RWPE1 (cell line): ENCODE measurements at places on chromosomes 4 and X.
A peak's percentile ranks its signal among the peaks of the same experiment; 100 is the strongest.

DNA sequence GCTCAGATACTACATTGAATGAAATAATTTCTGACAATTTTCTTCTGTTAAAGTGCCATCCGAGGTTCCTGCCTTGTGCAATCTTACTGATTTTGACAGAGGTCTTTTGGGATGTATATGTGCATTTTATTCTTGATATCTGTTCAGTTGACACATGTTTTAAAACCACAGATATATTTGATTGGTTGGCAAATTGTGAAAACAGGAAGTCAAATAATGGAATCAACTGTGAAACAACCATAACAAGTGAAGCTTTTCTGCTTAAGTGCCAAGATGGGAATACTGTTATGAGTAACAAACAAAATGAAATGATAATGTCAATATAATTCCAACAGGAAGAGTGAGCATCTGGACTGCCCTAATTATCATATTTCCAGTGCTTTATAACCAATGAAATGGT, 84.9 kb upstream of the TET2 start:
- DNase-seq: no peak

DNA sequence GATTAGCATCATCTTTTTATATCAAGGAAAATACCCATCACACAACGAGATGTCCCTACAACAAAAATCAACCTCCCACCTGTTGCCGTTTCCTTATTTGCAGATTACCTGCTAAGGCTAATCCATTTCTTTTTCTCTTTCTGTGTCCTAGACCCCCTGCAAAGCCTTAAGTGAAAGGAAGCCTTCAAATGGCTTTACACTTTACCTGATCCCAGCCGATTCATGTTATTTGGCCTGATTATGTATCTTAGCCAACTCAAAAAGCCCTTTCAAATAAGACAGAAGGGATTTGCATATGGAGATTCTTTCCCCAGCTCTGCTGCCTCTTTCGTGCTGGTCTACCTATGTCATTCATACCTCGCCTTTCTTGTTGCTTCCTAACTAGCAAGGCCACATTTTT, 14.4 kb downstream of the ABCG2 start:
- no peak for DNase-seq

- peak; percentile 58 for DNase-seq
Measured at GRCh38 chr4:142091085-142091513, 454.7 kb downstream of the IL15 start.

DNA sequence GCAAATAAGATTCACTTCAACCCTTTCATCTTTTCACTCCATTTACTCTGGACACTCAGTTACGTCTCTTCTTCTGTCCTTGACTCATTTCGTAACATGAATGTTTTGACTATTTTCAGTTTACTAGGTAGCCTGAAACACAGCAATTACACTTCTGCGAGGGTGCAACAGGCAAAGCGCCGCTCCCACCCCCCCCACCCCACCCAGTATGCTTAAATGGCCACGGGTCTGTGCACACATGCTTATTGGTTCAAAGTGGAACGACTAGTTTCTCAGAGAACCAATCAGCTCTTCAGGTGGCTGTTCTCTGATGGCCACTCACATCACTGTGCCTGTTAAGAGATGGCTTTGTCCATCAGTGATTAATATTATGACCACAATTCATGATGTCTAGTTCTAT, 3.5 kb downstream of the BEND4 start:
- no peak for DNase-seq

- DNase-seq: no peak
Measured at GRCh38 chr4:109390115-109390768, 43.4 kb upstream of the SEC24B start.

- DNase-seq: no peak
Measured at GRCh38 chrX:32408389-32408788, 803.0 kb downstream of the DMD start.

- DNase-seq: no peak
Measured at GRCh38 chr4:73668782-73669201, 48.6 kb upstream of the RASSF6 start.

DNA sequence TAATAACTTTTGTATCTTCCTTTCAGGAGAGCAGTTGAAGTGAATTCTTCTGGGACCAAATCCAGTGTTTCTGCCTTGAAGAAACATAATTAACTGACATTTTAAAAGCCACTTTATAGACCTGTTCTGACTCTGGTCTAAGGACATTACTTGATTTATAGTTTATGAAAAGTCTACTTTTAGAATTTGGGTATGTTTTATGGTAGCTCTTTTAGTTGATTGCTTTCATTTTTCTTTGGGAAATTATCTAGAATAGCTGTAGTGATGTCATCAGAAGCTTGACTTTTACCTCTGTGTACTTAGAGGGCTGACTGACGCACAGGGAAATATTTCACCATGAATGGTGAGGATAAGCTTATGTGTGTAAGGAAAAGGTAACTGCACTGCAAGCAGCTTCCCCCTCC, 131.8 kb upstream of the LIMCH1 start:
- DNase-seq: no peak

- DNase-seq: no peak
Measured at GRCh38 chr4:83174844-83175414, 60.4 kb upstream of the PLAC8 start.

DNA sequence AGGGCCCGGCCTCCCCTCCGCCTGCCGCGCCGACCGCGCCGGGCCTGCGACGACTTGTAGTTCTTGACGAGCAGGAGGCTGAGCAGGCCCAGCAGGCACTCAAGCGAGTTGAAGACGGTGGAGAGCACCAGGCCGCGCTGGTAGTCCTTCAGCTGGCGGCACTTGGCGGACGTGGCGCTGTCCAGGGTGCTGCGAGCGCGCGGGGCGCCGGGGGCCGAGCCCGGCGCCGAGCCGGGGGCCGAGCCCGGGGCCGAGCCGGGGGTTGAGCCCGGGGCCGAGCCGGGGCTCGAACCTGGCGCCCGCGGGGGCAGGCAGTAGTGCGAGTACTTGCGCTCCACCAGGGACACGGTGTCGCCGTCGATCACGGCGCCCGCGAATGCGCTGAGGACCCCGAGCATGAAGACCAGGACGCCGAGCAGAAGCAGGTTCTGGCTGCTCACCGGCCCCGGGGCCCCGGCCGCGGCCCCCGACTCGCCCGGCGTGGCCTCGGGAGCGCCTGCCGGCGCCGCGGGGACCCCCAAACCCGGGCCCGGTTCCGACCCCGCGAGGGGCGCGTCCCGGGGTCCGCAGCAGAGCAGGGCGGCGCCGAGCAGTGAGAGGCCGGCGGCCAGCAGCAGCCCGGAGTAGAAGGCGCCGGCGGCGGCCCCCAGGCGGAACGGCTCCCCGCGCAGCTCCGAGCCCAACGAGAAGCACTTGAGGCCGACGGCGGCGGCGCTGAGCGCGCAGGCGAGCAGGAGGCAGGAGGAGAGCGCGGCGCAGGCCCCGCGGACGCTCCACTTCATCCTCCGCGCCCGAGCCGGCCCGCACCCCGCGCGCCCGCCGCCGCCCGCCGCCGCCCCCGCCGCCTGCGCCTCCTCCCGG, 584 bp downstream of the TMEM271 start:
- DNase-seq: peak; percentile 44

DNA sequence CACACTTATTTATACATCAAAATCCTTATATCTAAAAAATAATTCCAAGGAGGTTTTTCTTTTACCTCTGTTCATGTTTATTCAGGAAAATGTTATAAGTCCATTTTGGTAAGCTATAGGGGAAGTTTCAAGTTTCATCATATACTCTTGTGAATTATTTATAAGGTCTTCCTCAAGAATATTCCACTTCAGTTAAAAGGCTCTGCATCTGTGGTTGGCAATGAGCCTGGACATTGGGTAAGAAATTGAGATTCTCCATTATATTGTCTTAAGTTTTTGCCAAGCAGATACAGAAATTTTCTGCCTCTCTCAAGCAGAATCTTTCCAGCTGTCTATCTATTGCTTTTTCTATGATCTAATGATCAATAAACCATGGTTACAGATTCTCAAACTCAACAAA, 641.9 kb downstream of the NLGN4X start:
- DNase-seq: no peak

GRCh38 chr4:726838-727237, 21.2 kb downstream of the PCGF3 start:
- DNase-seq: no peak

DNA sequence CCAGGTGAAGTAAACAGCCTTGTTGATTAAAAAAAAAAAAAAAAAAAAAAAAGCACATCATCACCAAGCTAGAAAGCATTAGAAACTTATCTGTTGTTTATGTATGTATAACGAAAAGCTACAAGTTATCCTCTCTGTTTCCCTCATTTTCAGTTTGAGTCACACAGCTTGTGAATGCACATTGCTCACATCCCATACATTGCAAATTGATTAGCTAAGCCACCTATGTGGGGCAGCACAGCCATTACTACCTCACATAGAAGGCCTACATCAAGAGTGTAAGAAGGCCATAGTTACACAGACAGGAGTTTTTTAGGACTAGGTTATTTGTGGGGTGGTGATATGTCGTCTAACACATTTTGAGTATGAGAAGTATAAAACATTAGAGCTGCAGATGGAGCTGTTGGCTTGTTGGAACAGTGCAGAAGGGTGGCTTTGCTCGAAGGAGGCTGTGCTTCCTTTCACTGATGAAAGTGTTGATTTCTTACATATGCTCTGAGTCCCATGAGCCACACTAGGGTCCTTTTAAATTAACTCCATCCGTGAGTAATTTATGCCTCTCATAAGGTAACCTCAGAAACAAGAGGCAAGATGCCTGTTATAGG, 431.6 kb downstream of the GABRG1 start:
- DNase-seq: no peak

DNA sequence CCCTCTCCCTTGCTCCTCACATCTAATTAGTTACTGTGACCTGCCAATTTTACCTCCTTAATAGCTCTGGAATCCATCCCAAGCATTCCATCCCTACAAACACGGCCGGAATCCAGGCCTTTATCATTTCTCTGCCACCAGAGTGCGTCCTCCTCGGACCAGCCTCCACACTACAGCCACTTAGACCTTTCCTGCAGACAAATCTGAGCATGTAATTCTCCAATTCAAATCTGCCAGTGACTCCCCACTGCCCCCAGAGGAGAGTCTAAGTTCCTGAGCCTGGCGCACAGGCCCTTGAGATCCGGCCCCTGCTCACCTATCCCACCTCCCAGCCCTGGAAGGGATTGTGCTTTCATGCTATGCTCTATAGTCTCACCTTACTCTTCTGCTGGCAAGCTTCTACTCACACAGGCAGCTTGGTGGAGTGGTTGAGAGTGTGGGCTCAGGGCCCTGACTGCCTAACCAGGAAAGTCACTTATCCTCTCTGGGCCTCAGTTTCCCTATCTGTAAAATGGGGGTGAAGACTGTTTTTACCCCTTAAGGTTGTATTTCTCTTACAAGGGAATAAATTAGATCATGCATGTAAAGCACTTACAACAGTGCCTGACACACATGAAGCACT, 31.2 kb downstream of the PJA1 start:
- DNase-seq: peak; percentile 46

DNA sequence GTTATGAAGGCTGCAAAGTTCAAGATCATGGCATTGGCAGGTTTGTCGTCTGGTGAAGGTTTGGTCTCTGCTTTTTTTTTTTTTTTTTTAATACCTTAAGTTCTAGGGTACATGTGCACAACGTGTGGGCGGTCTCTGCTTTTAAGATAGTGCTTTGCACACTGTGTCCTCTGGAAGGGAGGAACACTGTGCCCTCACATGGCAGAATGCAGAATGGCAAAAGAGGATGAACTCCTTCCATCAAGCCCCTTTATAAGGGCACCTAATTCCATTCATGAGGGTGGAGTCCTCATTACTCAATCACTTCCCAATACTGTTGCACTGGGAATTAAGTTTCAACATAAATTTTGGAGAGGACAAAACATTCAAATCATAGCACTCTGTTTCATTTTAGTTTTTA, 101.4 kb downstream of the GLRA2 start:
- no peak for DNase-seq

- no peak for DNase-seq
Measured at GRCh38 chrX:131331152-131331551, 42.0 kb upstream of the IGSF1 start.

DNA sequence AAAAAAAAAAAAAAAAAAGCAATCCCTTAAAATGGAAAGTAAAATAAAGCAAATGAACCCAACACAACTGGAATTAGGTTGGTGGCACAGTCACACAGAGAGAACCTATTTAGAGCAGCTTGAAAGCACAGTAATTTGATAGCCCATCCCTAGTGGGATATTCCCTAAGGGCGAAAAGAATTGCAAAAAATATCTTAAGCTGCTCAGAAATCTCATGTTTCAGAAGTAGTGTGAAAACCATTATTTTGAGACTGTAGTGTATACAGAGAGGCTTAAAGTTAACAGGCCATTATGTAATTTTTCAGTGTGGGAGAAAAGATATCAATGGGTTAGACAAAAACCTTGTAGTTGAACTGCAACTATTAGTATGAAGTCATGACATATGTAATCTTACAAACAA, 40.0 kb upstream of the DHX15 start:
- no peak for DNase-seq

DNA sequence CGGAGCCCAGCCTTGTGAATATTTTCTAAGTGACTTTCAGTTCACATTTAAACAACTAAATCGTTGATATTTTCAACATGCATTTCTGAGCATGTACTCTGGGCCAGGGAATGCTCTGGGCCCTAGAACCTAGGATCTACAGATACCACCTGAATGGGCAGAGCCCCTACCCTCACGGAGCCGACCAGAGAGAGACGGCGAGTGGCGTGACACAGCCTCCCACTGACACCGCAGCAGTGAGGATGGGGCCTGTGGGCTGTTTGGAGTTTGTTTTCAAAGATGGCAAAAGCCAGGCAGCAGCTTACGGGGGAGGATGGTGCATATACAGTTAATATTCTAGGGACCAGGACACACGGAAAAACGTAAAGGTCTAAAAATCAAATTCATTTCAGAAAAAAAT, 17.7 kb downstream of the NELFA start:
- DNase-seq: no peak

- DNase-seq: no peak
Measured at GRCh38 chr4:25578432-25578831, 77.2 kb upstream of the SLC34A2 start.

DNA sequence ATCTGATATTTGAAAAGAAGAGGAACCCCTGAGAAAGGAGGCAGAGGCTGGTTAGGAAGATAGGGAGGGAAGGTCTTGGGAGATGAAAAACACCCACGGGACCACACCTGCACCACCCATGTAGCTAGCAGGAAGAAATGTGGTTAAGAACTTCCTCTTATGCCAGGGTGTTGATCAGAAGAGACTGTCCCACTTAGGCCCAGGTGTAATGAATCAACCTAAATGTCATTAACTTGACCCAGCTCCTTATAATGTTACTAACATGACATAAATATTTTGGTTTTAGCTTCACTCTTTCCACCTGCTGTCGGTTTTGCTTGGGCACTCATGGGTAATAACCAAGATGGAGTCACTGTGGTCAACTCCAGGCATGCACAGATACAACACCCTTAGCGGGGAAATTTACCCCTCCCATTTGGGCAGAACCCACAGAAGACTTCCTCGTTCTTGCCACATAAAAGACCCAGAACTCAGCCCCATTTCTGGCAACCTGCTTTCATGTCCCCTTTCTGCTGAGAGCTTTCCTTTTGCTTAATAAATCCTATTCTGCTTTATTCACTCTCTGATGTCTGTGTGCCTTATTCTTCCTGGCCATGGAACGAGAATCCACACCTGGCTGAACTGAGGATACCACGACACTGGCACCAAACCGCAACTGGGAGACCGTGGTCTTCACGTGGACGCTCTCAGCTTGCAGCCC, 46.8 kb downstream of the ZNF141 start:
- DNase-seq: no peak
